ENCODE measurements at places on chromosomes 12 and 14. TPM values are rescaled to one million over a fixed set of nuclear protein-coding genes. Genes with fewer than 3 reads are reported as not detected.

DNA sequence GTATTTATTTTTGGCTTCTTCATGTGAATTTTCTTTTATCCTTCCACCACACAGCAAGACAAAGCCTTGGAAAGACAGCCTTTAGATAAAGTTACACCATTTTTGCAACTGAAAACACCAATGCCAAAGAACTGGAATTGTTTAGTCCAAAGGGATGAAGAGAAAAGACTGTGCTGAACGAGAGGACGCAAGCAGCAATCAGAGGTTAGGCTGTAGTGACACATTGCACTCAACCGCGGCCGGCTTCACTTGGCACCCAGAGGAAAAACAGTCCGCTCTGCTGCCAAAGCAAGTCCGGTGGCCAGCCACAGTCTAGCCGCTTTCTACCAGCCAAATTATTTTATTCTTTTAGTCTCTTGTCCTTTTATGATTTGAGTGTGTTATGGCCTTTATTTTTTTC is 49.1 kb upstream of the KCNJ8 start:
- no peak for DNase-seq

GRCh38 chr12:47267571-47267970 is 187.8 kb upstream of the AMIGO2 start:
- DNase-seq: no peak

BATF gene
- 95.6 TPM for polyA plus RNA-seq

GRCh38 chr12:94707892-94708291 is 57.5 kb upstream of the TMCC3 start:
- no peak for DNase-seq

CLEC6A gene
- polyA plus RNA-seq: not detected

NPFF gene
- not detected for polyA plus RNA-seq

GRCh38 chr14:76019676-76020075 is 34.1 kb downstream of the IFT43 start:
- no peak for DNase-seq

C12orf50 gene
- not detected for polyA plus RNA-seq

- peak; percentile 65 for DNase-seq
Observed at GRCh38 chr12:120231316-120232011, 30.6 kb upstream of the RPLP0 start.

GRCh38 chr12:51938726-51939125 is 12.8 kb upstream of the ACVR1B start:
- no peak for DNase-seq

FGF23 gene
- polyA plus RNA-seq: not detected

DNA sequence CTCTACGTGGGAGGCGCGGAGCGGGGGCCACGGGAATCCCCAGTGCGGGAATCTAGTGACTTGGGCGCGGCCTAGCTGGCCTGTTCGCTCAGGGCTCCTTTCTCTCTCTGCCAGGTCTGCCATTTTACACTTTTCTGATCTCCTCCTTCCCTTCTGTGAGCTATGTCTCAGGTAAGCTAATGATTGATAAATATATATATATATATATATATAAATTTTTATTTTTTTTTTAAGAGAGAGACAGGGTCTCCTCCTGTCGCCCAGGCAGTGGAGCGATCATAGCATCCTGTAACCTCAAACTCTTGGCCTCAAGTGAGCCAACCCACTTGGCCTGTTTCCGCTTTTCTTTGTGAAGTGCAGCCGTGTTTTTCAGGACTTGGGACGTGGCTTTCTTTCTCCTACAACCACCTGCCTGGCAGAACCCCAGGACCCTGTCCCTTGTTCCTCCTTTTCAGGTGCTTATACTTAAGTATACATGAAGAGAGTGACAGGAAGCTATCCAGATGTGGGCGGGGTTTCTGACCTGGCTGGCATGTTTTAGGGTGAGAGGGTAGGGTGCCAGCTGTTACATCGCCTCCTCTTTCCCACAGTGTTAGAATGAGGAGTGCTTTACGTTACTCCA is 547 bp downstream of the ZNF140 start:
- no peak for DNase-seq

DNA sequence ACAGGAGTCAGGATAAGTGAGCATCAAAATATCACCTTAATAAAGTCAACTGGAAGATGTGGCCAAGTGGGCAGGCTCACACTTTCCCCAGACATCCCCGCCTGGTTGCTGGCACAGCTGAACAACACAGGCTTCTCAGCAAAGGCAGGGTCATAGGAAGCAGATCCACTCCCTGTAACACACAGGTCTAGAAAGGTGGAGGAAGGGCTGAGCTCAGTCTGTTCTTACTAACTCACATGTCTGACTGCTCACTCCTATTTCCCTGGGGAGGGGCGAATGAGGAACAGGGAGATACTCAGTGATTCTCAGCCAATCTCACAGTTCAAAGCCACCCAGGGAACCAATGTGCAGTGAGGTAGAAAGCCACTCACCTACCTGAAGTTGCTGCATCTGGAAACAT is 45.0 kb upstream of the AMN1 start:
- DNase-seq: no peak

- no peak for DNase-seq
Observed at GRCh38 chr12:78050790-78051189, 220.1 kb downstream of the NAV3 start.

TMEM132D gene
- not detected for polyA plus RNA-seq
